Stimulated activated CD8-positive, alpha-beta memory T cell treated with anti-CD3 and anti-CD28 coated beads, Interleukin-15, amount 100 ng/mL, for 48 hours (primary cell): ENCODE measurements at places on chromosomes 7 and 10.
A peak's percentile ranks its signal among the peaks of the same experiment; 100 is the strongest.

GRCh38 chr7:103075337-103075918 lies 488 bp downstream of the ARMC10 start:
- peak; percentile 75 for DNase-seq

GRCh38 chr10:123191886-123192285 lies 37.7 kb downstream of the BUB3 start:
- no peak for DNase-seq

DNA sequence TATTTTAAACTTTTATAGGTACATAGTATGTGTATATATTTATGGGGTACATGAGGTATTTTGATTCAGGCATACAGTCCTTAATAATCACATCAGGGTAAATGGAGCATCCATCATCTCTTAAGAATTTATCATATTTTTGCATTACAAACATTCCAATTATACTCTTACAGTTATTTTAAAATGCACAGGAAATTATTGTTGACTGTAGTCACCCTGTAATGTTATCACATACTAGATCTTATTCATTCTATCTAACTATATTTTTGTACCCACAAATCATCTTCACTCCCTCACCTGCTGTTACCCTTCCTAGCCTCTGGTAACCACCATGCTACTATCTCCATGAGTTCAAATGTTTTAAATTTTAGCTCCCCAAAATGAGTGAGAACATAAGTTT lies 56.3 kb upstream of the FAM3C start:
- DNase-seq = no peak

- DNase-seq = no peak
These were observed 119.5 kb downstream of the BAMBI start for GRCh38 chr10:28796606-28797512.

GRCh38 chr10:71487726-71488125 lies 91.0 kb downstream of the CDH23 start:
- no peak for DNase-seq

- no peak for DNase-seq
These were observed 362.0 kb downstream of the ZNF248 start for GRCh38 chr10:37495415-37495814.

- no peak for DNase-seq
These were observed 5.4 kb downstream of the ZC3HAV1 start for GRCh38 chr7:139104091-139104450.

DNA sequence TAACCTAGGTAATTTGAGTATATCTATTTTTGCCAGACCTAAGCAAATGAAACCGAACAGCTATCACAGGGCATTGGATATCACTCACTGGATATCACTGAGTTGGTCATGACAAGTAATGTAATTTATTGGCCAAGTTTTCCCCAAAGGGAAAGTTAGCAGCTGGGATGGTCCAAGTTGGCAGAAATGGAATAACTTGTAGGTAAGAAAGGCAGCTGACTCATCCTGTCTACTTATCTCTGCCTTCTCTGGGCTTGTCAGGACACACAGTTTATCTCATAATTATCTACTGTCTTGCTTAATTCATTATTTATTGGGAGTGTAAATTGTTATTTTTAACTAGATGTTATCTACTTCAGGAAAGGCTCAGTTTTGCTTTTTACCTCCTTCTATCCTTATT lies 502.0 kb upstream of the DPP6 start:
- DNase-seq = no peak

- no peak for DNase-seq
These were observed 35.4 kb downstream of the CCDC186 start for GRCh38 chr10:114138581-114138980.
